ENCODE measurements at places on chromosomes 12 and 14. TPM values are rescaled to one million over a fixed set of nuclear protein-coding genes. Genes with fewer than 3 reads are reported as not detected.
A peak's percentile ranks its signal among the peaks of the same experiment; 100 is the strongest.

- H3K27ac ChIP-seq, result no peak overlapping the region
- peaks cover 6% of the 10 kb centered on the region for H3K4me1 ChIP-seq
- no peak for DNase-seq
- no peaks in the 10 kb centered on the region for H3K27me3 ChIP-seq
Observed at GRCh38 chr12:89126712-89127111, 225.6 kb downstream of the DUSP6 start.

GRCh38 chr12:88206601-88207000 is 64.5 kb downstream of the TMTC3 start:
- H3K27ac ChIP-seq, result no peak overlapping the region
- DNase-seq, result no peak
- H3K36me3 ChIP-seq, result peaks cover 46% of the 10 kb centered on the region

DNA sequence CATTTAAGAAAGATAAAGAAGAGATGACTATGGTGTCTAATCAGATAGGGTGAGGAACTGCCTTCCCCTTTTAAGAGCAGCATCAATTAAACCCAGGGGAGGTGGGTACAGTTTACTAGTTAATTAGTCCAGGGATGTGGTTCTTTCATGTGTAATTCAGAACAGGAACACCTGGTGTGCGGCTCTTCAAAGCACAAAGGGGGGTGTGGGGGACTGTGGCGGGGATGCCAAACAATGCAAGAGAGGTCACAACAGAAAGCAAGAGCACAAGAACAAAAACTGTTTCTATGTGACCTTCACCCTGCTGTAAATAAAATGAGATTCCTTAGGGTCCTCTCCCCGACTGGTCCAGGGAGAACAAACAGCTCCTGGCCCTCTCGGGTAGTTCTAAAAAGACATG is 183.9 kb upstream of the SOX5 start:
- peak; percentile 70 for DNase-seq
- no peak overlapping the region for H3K4me3 ChIP-seq
- H3K4me1 ChIP-seq, result peaks cover 31% of the 10 kb centered on the region
- H3K36me3 ChIP-seq, result no peaks in the 10 kb centered on the region

- DNase-seq, result no peak
- no peaks in the 10 kb centered on the region for H3K4me1 ChIP-seq
- H3K36me3 ChIP-seq, result no peaks in the 10 kb centered on the region
- H3K27me3 ChIP-seq, result no peaks in the 10 kb centered on the region
- no peak overlapping the region for H3K27ac ChIP-seq
Observed at GRCh38 chr14:31219169-31219568, 11.6 kb upstream of the HECTD1 start.

GLT1D1 gene
- 1.5 TPM for total RNA-seq
